Uterine smooth muscle cell (primary cell): ENCODE measurements at places on chromosomes 6 and 20. TPM values are rescaled to one million over a fixed set of nuclear protein-coding genes. Genes with fewer than 3 reads are reported as not detected.

The TBXT gene
- not detected in 2 replicates for total RNA-seq

The ZNF391 gene
- total RNA-seq, result 1.7 and 3.0 TPM in 2 replicates

The TXNDC5 gene
- total RNA-seq, result 414 and 795 TPM in 2 replicates

The VIP gene
- total RNA-seq, result not detected in 2 replicates

The NEURL2 gene
- 6.1 and 6.5 TPM in 2 replicates for total RNA-seq

The THEMIS gene
- not detected in 2 replicates for total RNA-seq

The GFOD1 gene
- 2.4 and 3.5 TPM in 2 replicates for total RNA-seq

The RAET1G gene
- 0.44 and 1.1 TPM in 2 replicates for total RNA-seq
